ENCODE measurements at places on chromosomes 7 and 10. TPM values are rescaled to one million over a fixed set of nuclear protein-coding genes. Genes with fewer than 3 reads are reported as not detected.

GRCh38 chr7:77498659-77499379 lies 38.3 kb upstream of the PTPN12 start:
- no peaks in the 10 kb centered on the region for H3K27me3 ChIP-seq
- no peak overlapping the region for H3K4me3 ChIP-seq
- H3K36me3 ChIP-seq: no peaks in the 10 kb centered on the region
- no peak for DNase-seq
- H3K4me1 ChIP-seq: peaks cover 25% of the 10 kb centered on the region

- no peak overlapping the region for H3K27ac ChIP-seq
- no peak overlapping the region for H3K4me3 ChIP-seq
- peaks cover 43% of the 10 kb centered on the region for H3K4me1 ChIP-seq
- no peak for DNase-seq
Measured at GRCh38 chr7:36986511-36986933, 262.2 kb upstream of the AOAH start.

- H3K4me3 ChIP-seq: no peak overlapping the region
- H3K27ac ChIP-seq: no peak overlapping the region
- no peaks in the 10 kb centered on the region for H3K36me3 ChIP-seq
Measured at GRCh38 chr10:77679217-77679616, 41.6 kb upstream of the KCNMA1 start.

PNLIPRP2 gene
- 0.56 TPM for polyA plus RNA-seq

- H3K36me3 ChIP-seq: no peaks in the 10 kb centered on the region
- no peak overlapping the region for H3K4me3 ChIP-seq
- DNase-seq: no peak
- H3K27me3 ChIP-seq: no peaks in the 10 kb centered on the region
- peaks cover 18% of the 10 kb centered on the region for H3K4me1 ChIP-seq
Measured at GRCh38 chr7:108253275-108254044, 123.3 kb upstream of the LAMB4 start.

DNA sequence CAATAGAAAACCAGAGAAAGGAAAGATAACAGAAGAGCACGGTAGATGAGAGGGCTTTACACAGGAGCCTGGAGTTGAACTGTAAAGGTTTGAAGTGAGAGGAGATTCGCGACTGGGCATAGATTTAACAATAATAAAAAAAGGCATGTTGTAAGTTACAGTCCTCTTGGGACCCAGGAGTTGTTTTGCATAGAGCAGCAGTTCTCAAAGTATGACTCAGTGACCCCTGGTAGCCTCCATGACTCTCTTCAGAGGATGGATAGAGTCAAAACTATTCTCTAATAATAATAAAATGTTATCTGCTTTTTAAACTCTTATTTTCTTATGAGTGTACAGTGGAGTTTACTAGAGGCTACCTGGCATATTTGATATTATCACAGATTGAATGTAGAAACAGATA lies 262.3 kb downstream of the SORCS3 start:
- no peak for DNase-seq
- H3K27ac ChIP-seq: no peak overlapping the region
- H3K27me3 ChIP-seq: no peaks in the 10 kb centered on the region
- H3K4me3 ChIP-seq: no peak overlapping the region

GRCh38 chr7:150732786-150733481 lies 4.3 kb upstream of the GIMAP5 start:
- H3K4me1 ChIP-seq: peaks cover under 1% of the 10 kb centered on the region
- H3K4me3 ChIP-seq: no peak overlapping the region
- DNase-seq: no peak
- H3K27ac ChIP-seq: no peak overlapping the region
- H3K36me3 ChIP-seq: no peaks in the 10 kb centered on the region

FAM237B gene
- not detected for polyA plus RNA-seq

- H3K36me3 ChIP-seq: no peaks in the 10 kb centered on the region
- H3K4me3 ChIP-seq: no peak overlapping the region
- no peak for DNase-seq
- no peak overlapping the region for H3K27ac ChIP-seq
- no peaks in the 10 kb centered on the region for H3K27me3 ChIP-seq
- peaks cover 38% of the 10 kb centered on the region for H3K4me1 ChIP-seq
Measured at GRCh38 chr7:98406827-98407226, 5.9 kb upstream of the BAIAP2L1 start.

All from HepG2 (cell line).